ENCODE measurements at places on chromosomes 4 and X.

DNA sequence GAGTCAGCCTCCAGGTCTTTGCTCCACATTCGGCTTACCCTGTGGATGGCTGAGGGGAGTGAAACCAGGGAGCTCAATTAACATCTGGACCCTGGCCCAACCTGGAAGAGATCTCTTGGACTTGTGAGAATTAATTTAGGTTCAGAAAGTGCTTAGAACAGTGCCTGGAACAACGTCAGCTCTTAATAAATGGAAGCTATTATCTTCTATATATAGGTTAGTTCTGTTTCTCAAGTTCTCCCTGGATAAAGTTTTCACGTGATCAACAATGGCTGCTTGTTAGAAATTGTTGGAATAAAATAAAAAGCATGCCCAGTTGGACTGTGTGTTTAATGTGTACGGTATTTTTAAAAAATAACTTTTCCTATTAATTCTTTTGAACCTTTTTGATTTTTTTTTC lies 80.8 kb downstream of the TRIML1 start:
- no peak for DNase-seq

DNA sequence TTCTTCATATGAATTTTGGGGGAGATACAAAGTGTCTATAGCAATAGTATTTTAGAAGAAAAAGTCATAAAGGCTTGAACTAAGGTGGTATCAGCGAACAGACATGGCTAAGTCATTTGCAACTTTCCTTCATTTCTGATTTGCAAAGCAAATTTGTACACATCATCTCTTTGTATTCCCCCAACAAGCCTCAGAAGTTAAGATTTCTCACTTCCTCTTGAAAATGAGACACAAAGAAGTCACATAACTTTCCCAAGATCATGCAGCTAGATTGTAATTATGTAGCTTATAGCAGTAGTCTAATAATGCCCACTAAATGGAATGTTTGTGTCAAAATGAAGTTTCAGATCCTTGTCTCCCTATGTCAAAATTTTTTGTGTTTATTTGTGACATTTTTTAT lies 709.8 kb upstream of the HS3ST1 start:
- no peak for DNase-seq

DNA sequence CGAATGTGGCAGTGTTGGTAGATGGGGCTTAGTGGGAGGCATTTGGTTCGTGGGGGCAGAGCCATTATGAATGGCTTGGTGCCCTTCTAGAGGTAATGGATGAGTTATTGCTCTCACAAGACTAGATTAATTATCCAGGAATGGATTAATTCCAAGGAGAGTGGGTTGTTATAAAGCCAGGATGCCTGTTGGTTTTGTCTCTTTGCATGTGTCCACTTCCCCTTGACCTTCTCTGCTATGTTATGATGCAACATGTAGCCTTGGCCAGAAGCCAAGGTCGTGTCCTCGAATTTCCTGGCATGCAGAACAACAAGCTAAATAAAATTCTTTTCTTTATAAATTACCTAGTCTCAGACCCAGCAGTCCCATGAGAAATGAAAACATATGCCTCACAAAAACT lies 111.2 kb upstream of the PLS3 start:
- no peak for DNase-seq

DNA sequence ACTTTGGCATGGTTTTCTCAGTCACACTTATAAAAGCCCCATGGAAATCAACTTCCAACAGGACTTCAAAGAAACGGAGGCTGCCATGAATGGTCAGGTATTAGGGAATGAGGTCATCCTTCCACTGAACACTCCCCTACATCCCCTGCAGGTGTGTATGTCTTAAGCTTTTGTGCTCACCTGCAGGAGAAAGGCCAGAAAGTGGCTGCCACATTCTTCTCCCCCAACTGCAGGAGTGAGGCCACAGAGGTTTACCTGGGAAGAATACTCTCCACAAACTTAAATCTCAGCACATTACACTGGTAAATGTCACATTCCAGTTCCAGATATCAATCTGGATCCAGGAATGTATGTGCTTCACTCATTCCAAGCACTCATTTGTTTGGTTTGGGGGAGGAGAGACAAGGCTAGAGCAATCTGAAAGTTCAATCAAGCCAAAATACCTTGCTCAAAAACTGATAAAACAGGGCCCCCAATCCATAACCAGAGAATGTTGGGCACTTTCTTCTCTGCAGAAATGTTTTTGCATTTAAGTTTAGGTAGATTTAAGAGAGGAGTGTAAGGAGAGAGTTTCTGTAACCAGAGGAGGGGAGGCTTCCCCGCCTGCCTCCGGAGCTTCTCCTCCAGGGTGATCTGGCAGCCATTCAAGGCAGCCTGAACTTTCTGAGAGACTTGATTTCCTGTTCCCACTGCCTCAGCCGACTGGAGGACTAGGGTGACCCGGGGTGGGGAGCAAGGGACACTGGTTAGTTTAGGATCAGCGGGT lies 15.4 kb downstream of the FAM9C start:
- no peak for DNase-seq

DNA sequence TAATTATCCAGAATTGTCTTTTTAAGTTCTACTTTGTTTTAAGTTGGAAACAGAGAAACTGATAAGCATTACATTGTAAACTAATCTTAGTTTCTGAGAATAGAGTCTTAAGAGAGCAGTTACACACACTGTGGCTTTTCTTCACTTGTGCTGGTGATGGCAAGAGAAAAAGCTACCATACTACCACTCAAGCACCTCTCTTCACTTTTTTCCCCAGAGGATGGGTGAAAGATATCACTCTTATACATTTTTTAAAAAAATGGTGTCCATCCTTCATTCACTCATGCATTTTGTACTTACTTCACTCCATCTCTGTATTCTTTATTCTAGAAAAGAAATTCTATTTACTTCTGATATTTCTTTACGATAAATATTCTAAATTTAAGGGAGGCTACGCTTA lies 42.5 kb upstream of the GRID2 start:
- DNase-seq, result no peak

GRCh38 chr4:82934441-82934840 lies 33.9 kb downstream of the THAP9 start:
- DNase-seq, result no peak

- no peak for DNase-seq
Observed at GRCh38 chr4:5888222-5889001, 4.5 kb downstream of the CRMP1 start.

- no peak for DNase-seq
Observed at GRCh38 chr4:80407246-80407645, 71.7 kb downstream of the CFAP299 start.

Data from activated CD4-positive, alpha-beta T cell treated with anti-CD3 and anti-CD28 coated beads for 4 hours (primary cell).